ENCODE measurements at places on chromosomes 6 and 20.

GRCh38 chr6:125004198-125004597 is 42.0 kb downstream of the RNF217 start:
- DNase-seq, result no peak

GRCh38 chr6:62775427-62776022 is 435.7 kb upstream of the FKBP1C start:
- no peak for DNase-seq

- DNase-seq, result no peak
Measured at GRCh38 chr20:35489717-35490116, 34.3 kb downstream of the CEP250 start.

DNA sequence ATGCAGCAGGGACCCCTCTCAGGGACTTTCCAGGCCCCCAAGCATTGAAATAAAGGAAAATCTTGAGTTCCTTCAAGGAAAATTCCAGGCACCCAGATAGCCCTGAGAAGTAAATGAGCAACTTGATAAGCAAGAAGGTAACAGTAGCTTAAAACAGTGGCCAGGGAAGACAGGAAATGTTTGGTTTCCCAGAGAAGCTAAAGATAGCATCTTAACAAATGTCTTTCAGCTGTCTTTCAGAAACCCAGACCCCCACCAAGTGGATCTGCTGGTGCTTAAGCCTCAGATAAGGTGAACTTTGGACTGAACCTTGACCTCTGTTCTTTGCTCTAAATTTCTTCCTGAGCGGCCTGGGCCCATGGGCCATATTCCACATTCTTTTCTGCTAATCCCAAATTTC is 117.8 kb upstream of the CST7 start:
- no peak for DNase-seq

DNA sequence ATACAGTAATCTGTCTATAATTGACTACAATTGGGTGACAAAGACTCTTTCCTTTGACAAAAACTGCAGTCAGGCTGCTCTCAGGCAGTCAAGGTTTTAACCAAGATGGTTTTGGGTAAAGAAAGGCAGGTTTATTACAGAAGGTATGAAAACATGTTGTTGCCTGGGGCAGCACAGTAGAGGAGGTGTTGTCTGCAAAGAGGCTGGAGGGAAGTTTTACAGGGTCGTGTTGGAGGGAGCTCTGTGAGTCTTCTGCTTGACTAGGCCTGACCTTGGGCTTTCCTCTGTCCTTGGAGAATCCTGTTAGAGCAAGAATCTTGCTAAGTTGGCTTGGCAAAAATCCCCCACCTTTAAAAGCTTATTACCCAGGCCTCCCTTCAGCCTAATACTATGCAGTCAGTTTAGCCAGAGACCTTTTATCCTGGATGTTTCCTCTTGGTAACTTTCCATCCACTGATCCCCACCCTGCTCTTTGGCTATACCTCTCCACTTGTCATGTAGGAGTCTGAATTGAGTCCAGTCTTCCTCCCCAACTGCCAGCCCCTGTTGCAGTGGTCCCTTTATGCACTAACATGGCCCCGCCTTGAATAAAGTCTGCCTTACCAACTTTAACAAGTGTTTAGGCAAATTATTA is 143.0 kb upstream of the SLC22A16 start:
- no peak for DNase-seq

DNA sequence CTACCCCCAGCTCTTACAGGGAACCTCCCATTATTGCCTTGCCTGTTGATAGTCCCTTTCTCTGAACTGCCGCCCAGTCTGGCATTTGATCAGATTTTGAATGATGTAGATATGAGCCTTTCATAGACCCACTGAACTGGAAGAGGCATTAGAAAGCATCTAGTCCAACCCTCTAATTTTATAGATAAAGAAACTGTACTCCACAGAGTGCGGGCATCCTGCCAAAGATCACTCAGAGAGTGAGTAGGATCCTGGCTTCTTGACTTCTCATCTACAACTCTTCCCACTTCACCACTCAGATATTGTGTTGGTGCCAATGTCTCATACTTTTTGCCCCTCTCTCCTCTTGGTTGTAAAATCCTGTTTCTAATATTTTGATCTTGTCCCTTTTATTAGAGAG is 179.2 kb upstream of the BMP2 start:
- no peak for DNase-seq
